Gastrocnemius medialis (tissue), 4 donors: ENCODE measurements at places on chromosomes 2 and 18. TPM values are rescaled to one million over a fixed set of nuclear protein-coding genes. Genes with fewer than 3 reads are reported as not detected.

The LOXHD1 gene
- not detected for total RNA-seq

DNA sequence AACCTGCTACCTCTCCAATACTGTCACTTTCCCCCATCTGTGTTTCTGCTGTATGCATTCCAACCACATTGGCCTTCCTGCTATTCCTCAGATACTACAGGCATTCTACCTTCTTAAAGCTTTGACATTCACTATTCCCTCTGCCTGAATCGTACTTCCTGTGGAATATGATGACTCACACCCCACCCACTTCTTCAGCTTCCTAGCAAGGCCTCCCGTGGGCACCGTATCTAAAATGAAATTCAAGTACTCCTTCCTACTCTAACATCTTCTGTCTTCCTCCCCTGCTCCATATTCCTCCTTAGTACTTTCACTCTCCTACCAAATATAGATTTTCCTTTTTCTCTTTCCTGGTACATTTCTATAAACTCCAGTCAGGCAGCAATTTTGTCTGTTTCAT is 710.4 kb downstream of the RNF144A start:
- no peak for DNase-seq
- no peak overlapping the region for H3K27ac ChIP-seq
- H3K4me3 ChIP-seq: no peak overlapping the region
- no peaks in the 10 kb centered on the region for H3K36me3 ChIP-seq
- no peaks in the 10 kb centered on the region for H3K27me3 ChIP-seq

DNA sequence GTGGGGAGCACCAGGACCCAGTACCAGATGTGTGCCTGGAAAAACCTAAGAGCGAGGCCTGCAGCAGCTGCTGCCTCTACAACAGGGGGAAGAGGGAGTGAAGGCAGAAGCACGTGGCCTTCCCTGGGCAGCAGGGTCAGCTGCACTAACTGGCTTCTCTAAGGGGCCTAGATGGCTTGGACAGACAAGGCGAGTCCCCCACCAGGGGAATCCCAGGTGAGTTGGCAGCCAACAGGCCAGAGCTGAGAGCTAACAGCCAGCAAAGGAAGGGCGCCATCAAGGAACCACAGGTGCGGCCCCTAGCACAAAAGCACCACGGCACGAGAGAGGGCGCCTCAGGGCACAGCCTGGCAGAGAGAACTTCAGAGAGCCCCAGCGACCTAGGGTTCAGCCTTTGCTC is 19.8 kb upstream of the MAL start:
- H3K36me3 ChIP-seq: no peaks in the 10 kb centered on the region
- no peaks in the 10 kb centered on the region for H3K4me1 ChIP-seq
- H3K27ac ChIP-seq: no peak overlapping the region
- H3K27me3 ChIP-seq: no peaks in the 10 kb centered on the region
- no peak overlapping the region for H3K4me3 ChIP-seq
- DNase-seq: no peak

The KCNF1 gene
- not detected for total RNA-seq

- H3K27me3 ChIP-seq: no peaks in the 10 kb centered on the region
- no peak for DNase-seq
- no peaks in the 10 kb centered on the region for H3K4me1 ChIP-seq
- H3K27ac ChIP-seq: no peak overlapping the region
- H3K4me3 ChIP-seq: no peak overlapping the region
These were observed 33.8 kb downstream of the GREB1 start for GRCh38 chr2:11567631-11568031.

DNA sequence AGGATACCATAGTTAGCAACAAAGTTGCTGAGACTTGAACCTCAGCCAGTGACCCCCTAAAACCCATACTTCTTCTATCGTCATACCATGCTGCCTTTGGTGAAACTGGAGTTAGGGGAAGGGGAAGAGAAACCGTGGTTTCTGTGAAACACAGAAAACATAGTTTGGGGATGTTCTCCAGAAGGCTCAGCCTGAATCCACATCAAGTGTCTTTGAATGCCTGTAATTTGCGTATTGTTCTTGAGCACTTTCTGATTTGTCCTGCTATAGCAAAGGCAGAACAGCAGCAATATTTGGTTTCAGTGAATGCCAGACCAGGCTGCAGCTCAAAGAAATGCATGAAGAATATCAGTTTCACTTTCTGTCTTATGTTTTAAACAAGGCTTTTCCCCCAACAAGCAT is 258.7 kb downstream of the TTC32 start:
- no peaks in the 10 kb centered on the region for H3K27me3 ChIP-seq
- H3K27ac ChIP-seq: no peak overlapping the region
- no peaks in the 10 kb centered on the region for H3K4me1 ChIP-seq
- no peak overlapping the region for H3K4me3 ChIP-seq

DNA sequence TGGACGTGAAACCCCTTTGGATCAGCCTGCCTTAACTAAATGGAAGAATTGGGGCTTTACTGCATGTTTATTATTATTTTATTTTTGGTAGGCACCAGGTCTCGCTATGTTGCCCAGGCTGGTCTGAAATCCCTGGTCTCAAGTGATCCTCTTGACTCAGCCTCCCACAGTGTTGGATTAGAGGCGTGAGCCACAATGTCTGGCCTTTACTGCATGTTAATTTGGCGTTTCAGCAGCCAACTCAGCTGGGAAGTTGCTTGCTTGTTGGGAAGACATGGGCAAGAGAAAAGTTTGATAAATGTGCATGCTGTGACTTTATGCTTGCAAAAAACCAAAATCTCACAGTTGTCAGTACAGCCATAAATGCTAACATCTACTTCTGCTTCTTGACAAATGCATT is 105.1 kb downstream of the FMNL2 start:
- no peaks in the 10 kb centered on the region for H3K36me3 ChIP-seq
- no peak for DNase-seq
- H3K27ac ChIP-seq: no peak overlapping the region
- peaks cover 33% of the 10 kb centered on the region for H3K4me1 ChIP-seq

DNA sequence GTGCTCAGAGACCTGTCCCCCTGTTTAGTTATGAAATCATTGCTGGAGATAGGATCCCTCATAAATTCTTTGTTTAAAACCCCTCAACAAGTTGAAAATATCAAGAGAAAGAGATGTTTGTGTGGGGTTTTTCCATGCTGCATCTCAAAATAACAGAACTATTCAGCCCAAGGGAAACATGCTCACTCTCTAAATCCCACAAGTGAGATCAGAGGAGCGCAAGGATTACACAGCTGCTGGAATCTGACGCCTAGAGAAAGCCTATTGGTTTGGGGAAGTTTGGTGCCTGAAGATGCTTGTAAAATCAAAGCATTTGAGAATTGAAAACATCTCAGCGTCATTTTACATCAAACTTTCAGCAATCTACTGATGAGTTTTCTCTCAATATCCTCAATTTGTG is 7.9 kb downstream of the FSHR start:
- no peaks in the 10 kb centered on the region for H3K4me1 ChIP-seq
- H3K36me3 ChIP-seq: no peaks in the 10 kb centered on the region
- no peaks in the 10 kb centered on the region for H3K27me3 ChIP-seq
- DNase-seq: no peak

- DNase-seq: no peak
- no peaks in the 10 kb centered on the region for H3K36me3 ChIP-seq
- no peak overlapping the region for H3K27ac ChIP-seq
- H3K27me3 ChIP-seq: no peaks in the 10 kb centered on the region
These were observed 12.4 kb downstream of the GALNT5 start for GRCh38 chr2:157269922-157270321.

- H3K4me1 ChIP-seq: no peaks in the 10 kb centered on the region
- H3K27me3 ChIP-seq: no peaks in the 10 kb centered on the region
- H3K4me3 ChIP-seq: no peak overlapping the region
- no peak for DNase-seq
- no peaks in the 10 kb centered on the region for H3K36me3 ChIP-seq
- no peak overlapping the region for H3K27ac ChIP-seq
These were observed 139.5 kb downstream of the SUCLG1 start for GRCh38 chr2:84319581-84319980.

DNA sequence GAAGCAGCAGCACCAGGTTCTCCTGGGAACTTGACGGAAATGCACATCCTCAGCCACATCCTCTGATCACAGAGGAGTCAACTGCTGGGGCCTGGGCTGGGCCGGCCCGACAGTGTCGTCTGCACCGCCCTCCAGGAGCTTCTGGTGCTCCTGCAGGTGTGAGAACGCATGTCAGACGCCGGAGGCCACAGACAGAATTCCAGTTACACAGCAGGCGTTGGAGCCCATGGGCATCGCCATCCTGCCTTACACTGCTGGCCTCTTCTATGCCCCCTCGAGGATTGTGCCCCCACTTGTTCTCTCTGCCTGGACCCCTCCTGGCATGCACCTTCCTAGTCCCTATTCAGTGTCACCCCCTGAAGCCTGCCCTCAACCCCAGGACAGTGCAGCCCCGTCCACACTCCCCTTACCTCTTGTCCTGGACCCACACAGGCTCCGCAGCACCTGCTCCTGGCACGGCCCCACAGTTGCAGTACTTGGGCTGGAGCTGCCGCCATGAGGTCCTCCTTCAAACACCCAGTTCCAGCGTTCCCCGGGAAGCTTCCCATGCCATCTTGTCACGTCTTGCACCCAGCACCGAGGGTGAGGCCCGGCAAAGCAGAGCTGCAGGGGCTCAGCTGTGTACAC is 37.5 kb downstream of the ADI1 start:
- no peaks in the 10 kb centered on the region for H3K27me3 ChIP-seq
- no peak overlapping the region for H3K4me3 ChIP-seq
- peak; percentile 9 for DNase-seq
- H3K27ac ChIP-seq: no peak overlapping the region

DNA sequence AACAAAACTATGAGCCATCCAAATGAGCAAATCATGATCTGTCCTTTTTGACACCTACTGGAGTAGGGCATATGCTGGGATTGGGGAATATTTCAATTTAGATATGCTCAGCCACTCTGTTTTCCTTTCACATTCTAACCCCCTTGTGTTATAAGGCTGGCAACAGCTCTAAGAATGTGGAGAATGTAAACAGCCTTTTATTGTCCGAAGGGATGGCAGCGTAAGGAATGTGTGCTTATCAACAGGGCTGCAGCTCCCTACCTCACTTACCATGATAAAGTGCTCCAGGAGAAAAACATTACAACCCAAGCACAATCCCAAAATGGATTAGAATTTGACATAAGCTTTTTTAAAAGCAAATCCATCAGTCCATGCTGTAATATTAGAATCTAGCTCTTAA is 2.2 kb downstream of the NXPH2 start:
- H3K27ac ChIP-seq: no peak overlapping the region
- H3K4me1 ChIP-seq: peaks cover 3% of the 10 kb centered on the region
- no peak overlapping the region for H3K4me3 ChIP-seq
- peaks cover 36% of the 10 kb centered on the region for H3K27me3 ChIP-seq
- DNase-seq: no peak

GRCh38 chr2:156339110-156339847 is 6.8 kb upstream of the NR4A2 start:
- no peaks in the 10 kb centered on the region for H3K36me3 ChIP-seq
- DNase-seq: no peak

DNA sequence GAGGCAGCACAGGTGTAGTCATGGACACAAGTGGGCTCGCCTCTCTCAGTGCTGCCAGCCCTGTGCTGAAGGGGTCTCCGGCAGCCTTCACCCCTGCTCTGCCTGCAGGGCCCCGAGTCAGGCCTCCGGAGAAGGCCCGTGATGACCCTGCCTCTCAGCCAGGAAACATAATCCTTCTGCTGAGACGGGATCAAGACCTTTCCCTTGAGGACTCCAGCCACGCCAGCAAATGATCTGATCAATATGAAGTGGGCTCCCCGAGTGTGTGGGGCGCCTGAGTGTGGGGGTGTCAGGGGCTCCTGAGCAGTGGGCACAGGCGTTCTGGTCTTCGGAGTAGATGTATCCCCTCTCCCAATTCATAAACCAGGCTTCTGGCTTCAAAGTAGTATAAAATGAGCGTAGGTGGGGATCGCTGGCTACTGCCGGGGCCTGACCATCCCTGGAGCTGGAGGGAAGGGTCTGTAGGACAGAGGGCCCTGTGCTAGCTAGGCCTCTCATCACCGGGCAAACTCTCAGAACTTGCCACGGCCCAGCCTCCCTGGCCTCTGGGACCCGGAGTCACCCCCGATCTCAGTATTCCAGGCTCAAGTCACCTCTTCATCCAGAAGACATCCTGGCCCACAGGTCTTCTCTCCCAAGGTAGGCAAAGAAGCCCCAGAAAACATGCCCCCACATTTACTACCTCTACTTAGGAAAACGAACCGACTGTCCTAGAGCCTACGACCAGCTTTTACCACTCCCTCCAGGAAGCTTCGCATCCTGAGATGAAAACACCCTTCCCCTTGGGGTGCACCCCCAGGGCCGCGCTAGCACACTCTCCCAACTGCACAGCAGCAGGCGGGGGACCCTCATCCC is 33.6 kb downstream of the CRACDL start:
- DNase-seq: no peak
- H3K27me3 ChIP-seq: no peaks in the 10 kb centered on the region
- no peak overlapping the region for H3K4me3 ChIP-seq

GRCh38 chr2:20803226-20803682 is 19.6 kb downstream of the LDAH start:
- H3K36me3 ChIP-seq: no peaks in the 10 kb centered on the region
- no peak overlapping the region for H3K4me3 ChIP-seq
- no peaks in the 10 kb centered on the region for H3K27me3 ChIP-seq
- no peaks in the 10 kb centered on the region for H3K4me1 ChIP-seq
- no peak overlapping the region for H3K27ac ChIP-seq

GRCh38 chr2:118806797-118807667 is 40.4 kb downstream of the EN1 start:
- no peaks in the 10 kb centered on the region for H3K27me3 ChIP-seq
- H3K36me3 ChIP-seq: no peaks in the 10 kb centered on the region
- H3K4me3 ChIP-seq: no peak overlapping the region
- H3K4me1 ChIP-seq: peaks cover 7% of the 10 kb centered on the region
- no peak for DNase-seq

- DNase-seq: no peak
- no peaks in the 10 kb centered on the region for H3K4me1 ChIP-seq
- no peak overlapping the region for H3K4me3 ChIP-seq
- H3K27ac ChIP-seq: no peak overlapping the region
- H3K36me3 ChIP-seq: no peaks in the 10 kb centered on the region
- no peaks in the 10 kb centered on the region for H3K27me3 ChIP-seq
These were observed 201.4 kb downstream of the NYAP2 start for GRCh38 chr2:225600865-225601264.

- H3K36me3 ChIP-seq: no peaks in the 10 kb centered on the region
- H3K4me3 ChIP-seq: no peak overlapping the region
- H3K4me1 ChIP-seq: no peaks in the 10 kb centered on the region
- H3K27ac ChIP-seq: no peak overlapping the region
These were observed 61.1 kb upstream of the RAB12 start for GRCh38 chr18:8548186-8548585.

The PRKAG3 gene
- total RNA-seq: 54.6 TPM

- H3K27ac ChIP-seq: no peak overlapping the region
- no peaks in the 10 kb centered on the region for H3K27me3 ChIP-seq
- H3K36me3 ChIP-seq: no peaks in the 10 kb centered on the region
- no peak overlapping the region for H3K4me3 ChIP-seq
- H3K4me1 ChIP-seq: no peaks in the 10 kb centered on the region
These were observed 690.4 kb upstream of the NRXN1 start for GRCh38 chr2:51722311-51722710.

DNA sequence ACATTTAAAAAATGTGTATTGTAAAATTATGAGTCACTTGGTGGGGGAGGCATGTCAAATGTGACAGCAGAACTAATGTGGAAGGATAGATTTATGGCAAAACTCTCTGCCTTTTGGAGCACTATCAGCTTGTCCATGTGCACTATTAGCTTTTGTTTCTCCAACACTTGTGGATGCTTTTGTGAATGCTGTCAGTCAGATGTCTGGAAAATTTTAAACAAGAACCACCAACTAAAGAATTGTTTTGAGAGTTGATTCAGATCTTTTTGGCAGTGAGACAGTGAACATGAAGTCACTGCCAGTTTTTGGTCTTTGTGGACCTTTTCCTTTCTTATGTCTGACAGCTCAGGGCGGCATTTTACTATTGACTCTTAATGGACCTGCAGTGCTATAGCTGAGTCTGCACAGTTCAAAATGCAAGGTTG is 72.4 kb downstream of the KIAA1328 start:
- no peaks in the 10 kb centered on the region for H3K4me1 ChIP-seq
- no peak for DNase-seq
- H3K27ac ChIP-seq: no peak overlapping the region
- no peak overlapping the region for H3K4me3 ChIP-seq
